ENCODE measurements at places on chromosomes 16 and 17.

DNA sequence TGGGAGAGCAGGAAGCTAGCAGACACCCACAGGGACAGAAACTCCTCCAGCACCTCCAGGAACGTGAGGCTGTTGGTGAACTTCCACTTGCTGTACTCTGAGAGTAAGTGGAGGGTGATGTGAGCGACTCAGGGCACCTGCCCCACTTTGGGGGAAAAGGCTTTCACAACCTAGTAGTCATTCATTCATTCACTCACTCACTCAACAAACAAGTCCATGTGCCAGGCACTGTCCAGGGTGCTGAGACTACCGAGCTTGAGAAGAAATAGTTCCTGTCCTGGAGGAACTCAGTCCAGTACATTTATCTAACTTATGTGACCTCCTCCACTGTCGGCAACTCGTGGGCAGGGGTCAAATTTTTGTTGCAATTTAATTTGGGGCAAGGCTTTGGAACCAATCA, 26.6 kb downstream of the LGALS9 start:
- DNase-seq = no peak

GRCh38 chr17:965311-965989, 14.1 kb downstream of the NXN start:
- DNase-seq = no peak

GRCh38 chr16:25626172-25626571, 65.6 kb upstream of the HS3ST4 start:
- no peak for DNase-seq

GRCh38 chr16:81483970-81484595, 39.5 kb downstream of the CMIP start:
- DNase-seq = no peak

DNA sequence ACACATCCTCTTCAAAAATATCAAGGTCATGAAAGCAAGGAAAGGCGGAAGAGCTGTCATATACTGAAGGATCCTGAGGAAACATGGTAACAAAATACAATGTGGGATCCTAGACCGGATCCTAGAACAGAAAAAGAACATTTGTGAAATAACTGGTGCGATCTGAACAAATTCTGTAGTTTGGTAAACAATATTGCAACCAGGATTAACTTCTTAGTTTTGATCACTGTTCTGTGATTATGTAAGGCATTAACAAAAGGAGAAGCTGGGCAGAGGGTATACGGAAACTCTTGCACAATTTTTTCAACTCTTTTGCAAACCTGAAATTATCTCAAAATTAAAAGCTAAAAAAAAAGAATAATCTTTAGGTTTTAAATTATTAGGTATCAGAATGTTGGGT, 109.7 kb downstream of the TRIM37 start:
- DNase-seq = no peak

GRCh38 chr16:2784358-2785100, 2.8 kb downstream of the PRSS33 start:
- DNase-seq = no peak

DNA sequence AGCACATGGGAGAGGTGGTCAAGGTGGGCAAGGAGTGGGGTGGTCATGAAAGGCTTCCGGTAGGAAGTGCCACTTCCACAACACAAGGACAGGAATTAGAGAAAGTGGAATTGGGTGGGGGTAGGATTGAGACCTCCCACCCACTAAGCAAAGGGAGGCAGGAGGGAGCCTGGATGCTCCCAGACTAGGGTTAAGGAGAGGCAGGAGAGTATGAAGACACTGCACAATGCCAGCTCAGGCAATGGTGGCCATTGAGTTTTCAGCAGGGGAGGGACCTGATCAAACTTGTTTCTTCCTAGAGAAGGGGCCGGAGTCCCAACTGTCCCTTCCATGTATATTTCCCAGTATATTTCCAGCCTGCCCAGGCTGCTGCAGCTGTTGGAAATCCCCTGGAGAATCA, 3.1 kb upstream of the RAB11FIP4 start:
- no peak for DNase-seq

DNA sequence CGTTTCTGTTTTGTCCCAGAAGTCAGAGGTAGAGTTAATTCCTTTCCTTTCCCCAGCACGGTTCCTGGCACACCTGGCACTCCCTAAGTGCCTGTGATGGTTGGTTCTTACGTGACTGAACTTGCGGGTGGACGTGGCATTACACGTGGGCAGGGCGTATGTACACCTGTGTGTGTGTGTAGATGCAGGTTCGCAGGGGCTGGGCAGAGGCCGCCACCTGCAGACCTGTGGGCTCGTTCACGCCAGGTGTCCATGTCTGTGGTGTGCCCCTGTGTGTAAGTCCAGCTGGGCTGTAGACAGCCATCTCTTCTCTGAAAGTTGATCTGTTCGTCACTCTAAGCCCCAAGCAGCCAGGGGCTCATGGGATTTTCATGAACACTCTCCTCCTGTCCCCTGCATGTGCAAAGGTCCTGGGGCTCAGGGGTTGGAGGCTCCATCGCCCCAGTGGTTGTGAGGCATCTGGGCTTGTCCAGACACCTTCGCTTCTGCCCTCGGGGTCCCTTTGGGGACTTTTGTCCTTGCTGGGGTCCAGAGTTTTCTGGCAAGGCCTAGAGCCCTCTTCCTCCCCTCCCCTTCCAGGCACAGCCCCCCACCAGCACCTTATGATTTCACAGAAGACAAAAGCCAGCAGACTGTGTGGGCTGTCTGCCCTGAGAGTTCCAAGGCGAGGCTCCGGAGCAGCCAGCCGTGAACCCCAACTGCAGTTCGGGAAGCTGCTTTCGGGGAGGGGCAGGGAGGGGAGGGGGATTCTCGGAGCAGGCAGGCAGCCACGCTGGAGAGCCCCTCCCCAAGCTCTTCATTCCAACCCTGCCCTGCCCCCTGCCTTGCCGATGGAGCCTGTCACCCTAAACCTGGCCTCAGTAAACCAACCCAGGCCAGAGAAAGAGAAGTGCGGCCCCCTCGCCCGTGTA, 5.4 kb upstream of the FSCN2 start:
- DNase-seq = no peak

GRCh38 chr16:55426865-55427484, 52.0 kb upstream of the MMP2 start:
- DNase-seq = no peak

- DNase-seq = no peak
Measured at GRCh38 chr17:40467281-40467867, 24.1 kb downstream of the IGFBP4 start.

- DNase-seq = no peak
Measured at GRCh38 chr16:88387941-88388627, 5.3 kb downstream of the ZNF469 start.

- DNase-seq = no peak
Measured at GRCh38 chr16:9778849-9779248, 403.4 kb downstream of the GRIN2A start.

DNA sequence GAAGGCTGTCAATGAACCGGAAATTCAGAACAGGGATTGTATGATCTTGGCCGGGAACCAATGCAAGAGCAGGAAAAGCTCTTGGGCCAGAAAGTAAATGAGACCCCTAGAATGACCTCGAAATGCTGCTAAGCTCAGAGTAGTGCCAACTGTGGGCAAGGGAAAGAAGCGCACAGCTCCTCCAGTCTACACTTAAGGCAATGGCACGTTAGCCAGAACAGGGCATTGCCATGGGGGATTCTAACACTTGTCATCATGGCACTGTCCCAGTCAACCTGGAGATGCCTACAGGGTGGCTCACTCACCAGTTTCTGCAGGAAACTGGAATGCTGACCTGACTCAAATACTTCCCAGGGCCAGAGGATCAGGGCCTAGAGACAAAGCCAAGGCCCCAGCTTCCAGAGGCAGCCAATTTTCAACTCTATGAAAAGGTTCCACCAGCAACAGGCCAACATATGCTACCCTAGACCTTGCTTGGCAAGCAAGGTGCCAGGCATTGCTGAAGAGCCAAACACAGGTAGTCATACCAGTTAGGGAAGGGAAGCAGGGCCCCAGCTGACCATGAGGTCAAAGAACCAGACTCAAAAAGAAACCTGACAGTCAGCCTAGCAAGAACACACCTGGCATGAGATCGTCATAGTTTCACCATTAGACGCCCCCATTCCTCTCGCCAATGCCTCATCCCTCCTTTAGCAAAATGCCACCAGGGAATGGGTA, 34.9 kb downstream of the ARHGAP17 start:
- no peak for DNase-seq

DNA sequence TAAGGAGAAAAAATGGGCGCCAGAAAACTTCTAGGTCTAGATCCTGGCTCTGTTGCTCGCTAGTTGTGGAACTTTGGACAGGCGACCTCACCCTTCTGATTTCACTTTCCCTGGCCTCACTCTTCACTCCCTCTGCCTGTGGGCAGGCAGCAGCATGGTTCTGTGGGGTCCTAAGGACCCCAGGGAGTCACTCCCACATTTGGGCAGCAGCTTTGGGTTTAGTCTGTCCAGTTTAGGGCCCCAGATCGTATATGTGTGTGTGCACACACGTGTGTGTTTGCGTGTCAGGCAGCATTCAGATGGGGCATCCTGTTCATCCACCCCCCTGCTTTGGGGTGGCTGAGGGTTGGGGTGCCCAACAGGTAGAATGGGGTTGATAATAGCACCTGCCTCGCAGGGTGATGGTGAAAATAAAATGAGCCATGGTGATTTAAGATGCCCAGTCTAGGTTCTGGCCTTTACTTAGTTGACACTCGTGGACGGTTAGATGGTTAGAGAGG, 102.2 kb downstream of the RAB11FIP4 start:
- no peak for DNase-seq

DNA sequence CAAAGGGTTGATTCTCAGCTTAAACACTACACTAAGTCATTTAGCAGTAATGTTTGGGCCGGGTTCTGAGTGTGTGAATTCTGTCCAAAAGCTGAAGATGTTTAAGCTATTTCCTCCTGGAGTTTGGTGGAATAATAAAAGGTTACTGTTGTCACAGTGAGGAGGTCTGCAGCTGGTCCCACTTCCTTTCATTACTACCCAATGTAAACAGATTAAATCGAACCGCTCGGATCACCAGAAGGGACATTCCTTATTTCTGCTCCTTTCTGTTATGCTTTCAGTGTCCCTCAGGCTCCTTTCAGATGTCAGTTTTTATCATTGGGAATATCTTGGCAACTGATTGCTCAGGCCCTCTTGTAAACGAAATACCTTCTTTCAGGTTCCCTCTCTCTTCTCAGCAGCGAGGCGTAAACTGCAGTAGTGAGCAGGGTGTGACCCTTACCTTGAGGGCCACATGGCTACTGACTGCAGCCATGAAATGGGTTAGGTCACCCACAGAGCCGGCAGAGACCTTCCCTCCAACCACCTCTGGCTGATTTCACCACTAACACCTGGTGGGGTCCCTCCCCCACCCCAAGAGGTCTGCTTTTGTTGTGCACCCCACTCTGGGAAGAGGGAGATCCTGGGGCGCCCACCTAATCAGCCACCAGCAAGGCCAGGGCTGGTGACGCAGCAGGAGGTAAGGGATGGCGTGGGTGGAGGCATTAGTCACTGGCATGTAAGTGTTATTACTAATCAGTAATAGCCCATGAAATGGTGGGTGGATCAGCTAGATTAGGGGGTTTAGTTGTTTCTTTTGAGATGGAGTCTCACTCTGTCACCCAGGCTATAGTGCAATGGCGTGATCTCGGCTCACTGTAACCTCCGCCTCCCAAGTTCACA, 117.6 kb downstream of the VPS53 start:
- DNase-seq = no peak

DNA sequence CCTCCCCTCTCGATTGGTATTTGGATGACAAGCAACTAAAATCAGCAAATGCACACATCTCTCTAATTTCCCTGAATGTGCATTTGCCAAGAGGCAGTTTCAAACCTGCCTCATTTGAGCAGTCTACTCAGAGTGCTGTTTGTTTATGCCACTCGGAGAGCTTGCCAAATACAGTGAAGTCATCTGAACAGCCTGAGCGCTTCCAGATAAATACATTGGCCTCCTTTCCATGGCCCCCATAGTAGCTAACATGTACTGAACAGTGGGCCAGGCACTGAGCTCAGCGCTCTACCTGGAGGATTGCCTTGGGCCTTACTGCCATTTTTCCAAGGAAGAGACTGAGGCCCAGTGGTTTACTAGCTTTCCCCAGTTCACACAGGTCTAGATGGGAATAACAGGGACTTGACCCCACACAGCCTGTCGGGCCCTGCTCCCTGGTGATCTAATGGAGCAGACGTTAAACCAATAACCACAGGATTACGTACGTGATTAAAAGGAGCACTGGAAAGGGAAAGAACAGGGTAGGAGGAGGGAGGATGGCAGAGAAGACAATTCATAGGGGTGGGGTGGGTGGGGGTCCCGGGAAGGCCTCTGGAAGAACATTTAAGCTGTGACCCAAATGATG, 18.7 kb upstream of the ANKRD40CL start:
- DNase-seq = no peak

GRCh38 chr16:58378401-58378800, 13.9 kb upstream of the GINS3 start:
- no peak for DNase-seq

DNA sequence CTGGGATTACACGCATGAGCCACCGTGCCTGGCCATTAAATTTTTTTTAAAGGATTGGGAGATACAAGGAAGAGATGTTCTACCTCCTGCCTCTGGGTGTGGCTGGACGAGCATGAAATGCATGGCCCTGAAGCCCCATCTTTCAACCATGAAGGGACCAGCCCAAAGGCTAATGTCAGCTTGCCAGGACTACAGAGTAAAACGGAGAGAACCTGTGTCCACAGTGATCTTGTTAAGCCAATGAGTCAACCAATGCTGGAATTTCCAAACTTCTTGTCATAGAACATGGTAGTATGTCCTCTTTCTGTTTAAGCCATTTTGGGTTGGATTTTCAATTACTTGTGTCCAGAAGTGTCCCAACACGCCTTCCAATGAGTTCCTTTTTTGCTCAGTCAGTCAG, 71.3 kb downstream of the RTN4RL1 start:
- no peak for DNase-seq

DNA sequence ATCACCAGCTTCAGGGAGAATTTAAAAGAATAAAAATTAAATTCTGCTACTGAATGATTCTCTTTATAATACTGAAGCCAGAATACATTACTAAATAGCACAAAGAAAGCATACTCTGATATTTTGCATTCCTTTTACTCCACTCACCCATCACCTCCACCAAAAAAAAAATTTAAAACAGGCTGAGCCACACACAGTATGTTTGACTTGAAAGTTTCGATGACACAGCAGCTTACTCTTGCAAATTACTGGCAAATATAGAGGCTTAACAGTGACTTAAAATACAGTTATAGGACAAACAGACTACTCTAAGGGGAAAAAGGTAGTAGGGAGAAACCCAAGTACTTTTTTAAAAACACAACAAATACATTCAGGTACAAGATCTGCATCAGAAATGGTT, 39.2 kb downstream of the GPATCH8 start:
- no peak for DNase-seq

Data from COR-L47 (cell line).